Neural crest cell (in vitro differentiated cells): ENCODE measurements at places on chromosomes 1 and 21.

DNA sequence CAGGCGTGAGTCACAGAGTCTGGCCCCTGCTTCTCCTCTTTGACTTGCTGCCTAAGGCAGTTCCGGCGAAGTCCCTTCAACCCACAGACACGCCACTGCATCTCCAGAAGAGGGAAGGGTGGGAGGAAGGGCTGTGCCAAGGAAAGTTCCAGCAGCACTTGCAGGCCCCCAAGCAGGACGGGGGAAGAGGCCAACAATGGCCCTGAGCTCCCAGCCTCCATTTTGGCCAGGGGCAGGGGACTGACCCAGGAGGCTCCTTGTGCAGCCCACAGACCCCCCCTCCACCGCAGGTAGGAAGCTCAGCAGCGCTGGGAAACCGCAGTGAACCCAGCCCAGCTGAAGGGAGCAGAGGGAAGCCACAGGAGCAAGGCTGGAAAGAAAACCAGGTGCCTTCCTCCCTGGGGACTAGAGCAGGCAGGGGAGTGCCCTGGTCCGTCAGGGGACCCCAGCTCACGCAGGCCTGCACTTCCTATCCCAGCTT, 35.4 kb downstream of the ACOT7 start:
- no peak for DNase-seq

DNA sequence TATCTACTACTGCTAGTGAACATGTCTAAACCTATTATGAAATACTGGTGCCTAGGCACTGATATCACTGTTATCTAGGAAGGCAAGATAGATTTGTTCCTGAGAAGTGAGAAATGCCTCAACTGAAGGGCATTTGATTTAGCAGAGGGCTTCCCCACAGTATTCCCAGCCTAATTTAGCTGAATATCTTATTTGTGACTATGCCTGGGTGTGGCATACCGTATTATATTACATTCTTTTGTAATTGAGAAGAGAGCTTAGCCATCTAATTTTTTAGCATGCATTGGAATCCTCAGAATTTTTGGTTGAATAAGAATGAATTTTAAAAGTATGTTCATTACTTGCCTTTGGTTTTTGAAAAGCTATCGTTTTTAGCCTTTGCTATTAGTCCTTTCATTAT, 99.1 kb downstream of the ZP4 start:
- DNase-seq = no peak

- DNase-seq = no peak
Observed at GRCh38 chr1:10245674-10246073, 35.3 kb downstream of the KIF1B start.

DNA sequence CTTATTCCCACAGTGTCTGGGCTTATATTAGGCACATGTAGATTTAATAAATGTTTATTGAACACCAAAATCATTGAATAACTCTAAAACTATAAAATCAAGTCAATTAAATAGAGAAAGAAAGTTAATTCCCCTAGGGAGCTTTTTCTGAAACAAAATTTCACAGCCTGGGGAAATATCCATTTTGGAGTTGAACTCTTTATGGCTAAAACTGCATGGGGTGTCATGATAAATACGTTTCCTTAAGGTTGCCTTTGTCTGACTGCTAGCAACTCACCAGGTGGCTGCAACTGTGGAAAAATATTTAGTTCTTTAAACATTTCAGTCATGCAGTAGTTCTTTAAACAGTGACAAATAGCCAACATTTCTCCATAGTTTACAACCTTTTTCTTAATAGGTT, 496.1 kb downstream of the LRRIQ3 start:
- DNase-seq = no peak

DNA sequence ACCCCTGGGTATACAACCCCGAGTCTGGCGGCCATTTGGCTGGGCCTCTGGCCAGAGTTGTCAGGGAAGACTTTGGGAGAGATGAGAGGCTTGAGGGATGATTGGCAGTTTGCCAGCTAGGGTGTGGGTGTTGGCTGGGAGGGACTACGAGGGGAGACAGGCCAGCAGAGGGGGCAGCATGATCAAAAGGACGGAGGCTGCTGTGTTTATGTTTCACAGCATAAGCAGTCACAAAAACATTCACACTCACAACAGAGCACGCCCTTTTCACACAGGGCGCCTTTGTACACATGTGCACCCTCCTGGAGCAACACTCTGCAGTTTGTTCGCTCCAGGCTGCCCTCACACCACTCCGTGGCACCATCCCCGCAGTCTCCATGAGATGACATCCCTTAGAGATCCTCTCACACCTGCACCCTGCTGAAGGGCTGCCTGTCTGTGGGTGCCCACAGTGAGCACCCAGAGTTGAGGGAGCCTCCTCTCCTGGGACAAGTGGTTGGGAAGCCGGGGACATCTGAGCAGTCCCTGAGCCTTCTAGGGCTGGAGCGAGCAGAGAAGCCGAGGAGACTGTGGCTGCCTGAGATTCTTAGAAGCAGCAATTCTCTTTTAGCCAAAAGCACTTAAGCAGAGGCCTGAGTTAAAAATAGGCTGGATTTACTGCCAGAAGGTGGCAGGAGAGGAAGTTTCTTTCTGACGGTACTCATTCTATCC, 15.4 kb downstream of the EFNA3 start:
- DNase-seq = no peak

- peak; percentile 63 for DNase-seq
Observed at GRCh38 chr1:18581420-18581880, 49.2 kb upstream of the PAX7 start.

DNA sequence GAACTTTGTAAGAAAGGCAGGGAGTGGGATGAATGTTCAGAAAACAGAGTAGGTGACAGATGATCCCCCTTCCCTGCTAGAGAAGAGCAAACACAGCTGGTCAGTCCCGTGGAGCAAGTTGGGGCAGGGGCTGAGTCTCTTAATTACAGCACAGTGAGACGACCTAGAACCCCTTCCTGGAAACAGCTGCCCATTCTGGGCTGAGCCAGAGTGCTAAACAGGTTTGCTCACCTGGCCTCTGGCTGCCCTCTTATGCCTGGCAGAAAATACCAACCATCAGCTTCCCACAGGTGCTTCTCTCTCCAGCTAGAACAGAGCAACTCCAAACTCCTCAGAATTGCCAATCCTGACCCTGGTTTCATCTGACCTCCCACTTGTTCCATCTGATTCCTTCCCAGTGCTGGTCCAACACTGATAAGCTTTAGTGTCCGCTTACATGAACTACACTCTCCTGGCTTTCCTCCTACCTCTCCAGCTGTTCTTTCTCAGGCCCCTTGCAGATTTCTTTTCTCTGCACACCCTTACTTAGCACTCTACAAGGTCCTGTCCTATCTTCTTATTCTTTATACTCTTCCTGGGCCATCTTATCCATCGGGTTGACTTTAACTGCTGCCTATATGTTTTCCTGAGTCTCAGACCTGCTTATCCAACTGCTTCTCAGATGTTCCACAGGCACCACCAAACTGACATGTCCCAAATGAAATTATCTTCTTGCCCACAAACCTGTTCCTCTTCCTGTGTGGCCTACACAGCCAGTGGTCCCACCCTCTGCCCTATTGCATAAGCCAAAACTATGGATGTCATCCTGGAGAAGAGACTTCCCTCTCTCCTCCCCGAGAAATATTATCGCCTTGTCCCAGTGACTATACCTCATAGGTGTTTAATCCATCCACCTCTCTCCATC, 22.6 kb upstream of the COL9A2 start:
- DNase-seq = no peak

DNA sequence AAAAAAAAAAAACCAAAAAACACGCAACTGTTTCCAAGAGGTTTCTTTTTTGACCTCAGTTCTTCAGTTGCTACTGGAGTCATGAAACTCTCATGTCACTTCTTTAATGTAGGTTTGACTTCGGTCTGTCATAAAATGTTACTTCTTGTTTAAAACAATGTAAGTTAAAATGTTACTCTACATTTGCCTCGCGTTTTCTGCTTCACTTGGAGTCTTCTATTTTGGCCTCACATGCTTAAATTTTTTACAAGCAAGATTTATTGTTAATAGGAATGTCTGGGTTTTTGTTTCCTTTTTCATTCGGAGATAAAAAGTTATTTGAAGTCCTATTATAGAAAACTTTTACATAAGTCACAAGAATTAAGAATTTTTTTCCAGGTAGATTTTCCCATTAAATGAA, 880.2 kb downstream of the LTN1 start:
- DNase-seq = no peak

- peak; percentile 29 for DNase-seq
Observed at GRCh38 chr1:228735871-228736586, 750 bp downstream of the RHOU start.

DNA sequence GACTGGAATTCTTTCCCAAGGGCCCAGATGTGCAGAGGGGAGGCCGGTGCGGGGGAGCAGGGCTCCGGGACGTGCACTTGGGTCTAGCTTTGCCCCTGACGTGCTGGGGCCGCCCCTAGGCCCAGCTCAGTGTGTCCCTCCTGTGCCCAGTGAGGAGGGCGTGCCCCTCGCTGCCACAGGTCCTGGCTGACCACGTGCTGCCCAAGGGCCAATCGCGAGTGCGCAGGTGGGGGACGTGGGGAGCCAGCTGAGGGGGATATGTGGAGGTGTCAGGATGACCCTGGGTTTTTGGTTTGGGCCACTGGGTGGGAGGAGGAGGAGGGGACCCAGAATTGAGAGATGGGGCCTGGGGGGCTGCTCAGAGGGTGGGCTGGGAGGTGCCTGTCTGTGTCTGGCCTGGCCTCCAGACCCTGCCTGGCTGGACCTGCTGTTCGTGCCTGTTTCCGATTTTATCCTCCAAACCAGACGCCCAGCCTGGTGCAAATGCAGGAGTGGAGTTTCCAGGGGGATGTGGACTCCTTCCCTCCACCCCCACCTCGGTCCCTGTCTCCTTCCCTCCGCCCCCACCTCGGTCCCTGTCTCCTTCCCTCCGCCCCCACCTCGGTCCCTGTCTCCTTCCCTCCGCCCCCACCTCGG, 6.1 kb upstream of the RNF223 start:
- no peak for DNase-seq

DNA sequence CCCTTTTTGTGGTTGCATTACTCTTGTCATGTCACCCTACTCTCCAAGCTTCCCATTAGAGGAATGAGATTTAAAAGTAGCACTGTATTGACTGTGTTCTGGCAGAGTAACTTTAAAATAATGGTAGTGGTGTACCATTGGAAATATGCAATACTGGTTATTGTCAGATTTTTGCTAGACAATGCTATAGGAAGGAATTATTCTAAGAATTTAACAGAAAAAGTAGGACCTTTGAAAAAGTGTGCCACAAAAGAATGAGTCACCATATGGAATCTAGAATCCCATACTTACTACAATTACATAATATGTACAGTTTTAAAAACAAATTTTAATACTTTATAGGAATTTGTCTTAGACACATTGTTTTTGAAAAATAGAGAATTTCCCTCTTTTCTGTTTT, 13.8 kb downstream of the MIER1 start:
- no peak for DNase-seq

GRCh38 chr1:53409233-53409632, 50.0 kb upstream of the DMRTB1 start:
- DNase-seq = no peak

DNA sequence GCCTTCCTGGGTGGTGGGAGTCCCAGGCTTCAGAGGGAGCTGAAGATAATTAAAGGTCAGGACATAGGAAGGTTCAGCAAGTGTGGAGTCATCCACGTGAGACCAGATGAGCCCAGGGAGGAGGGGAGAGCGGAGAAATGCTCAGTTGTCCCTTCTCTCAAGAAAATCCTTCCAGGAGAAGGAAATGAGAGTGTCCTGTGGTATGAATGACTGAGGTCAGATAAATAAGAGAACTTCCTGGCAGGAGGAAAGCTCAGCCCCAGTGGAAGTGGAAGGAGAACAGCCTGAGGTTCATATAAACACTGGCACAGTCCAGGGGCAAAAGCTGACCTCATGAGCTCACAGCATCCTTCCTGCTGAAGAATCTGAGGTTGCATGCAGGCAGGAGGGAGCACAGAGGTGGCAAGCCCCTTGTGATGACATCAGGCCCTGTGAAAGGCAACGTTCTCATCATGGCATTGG, 97.6 kb downstream of the NAV1 start:
- DNase-seq = no peak

DNA sequence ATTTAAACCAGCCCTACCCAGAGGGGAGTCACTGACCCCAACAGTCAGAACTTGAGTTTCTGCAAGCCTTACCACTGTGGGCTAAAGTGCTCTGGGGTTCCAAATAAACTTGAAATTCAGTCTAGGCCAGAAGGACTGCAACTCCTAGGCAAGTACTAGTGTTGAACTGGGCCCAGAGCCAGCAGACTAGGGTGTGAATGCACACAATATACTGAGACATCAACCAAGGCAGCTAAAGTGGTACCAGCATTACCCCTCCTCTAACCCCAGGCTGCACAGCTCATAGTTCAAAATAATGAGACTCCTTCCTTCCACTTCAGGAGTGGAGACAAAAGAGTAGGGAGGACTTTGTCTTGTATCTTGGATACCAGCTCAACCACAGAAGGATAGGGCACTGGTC, 18.9 kb upstream of the IL20 start:
- DNase-seq = no peak

DNA sequence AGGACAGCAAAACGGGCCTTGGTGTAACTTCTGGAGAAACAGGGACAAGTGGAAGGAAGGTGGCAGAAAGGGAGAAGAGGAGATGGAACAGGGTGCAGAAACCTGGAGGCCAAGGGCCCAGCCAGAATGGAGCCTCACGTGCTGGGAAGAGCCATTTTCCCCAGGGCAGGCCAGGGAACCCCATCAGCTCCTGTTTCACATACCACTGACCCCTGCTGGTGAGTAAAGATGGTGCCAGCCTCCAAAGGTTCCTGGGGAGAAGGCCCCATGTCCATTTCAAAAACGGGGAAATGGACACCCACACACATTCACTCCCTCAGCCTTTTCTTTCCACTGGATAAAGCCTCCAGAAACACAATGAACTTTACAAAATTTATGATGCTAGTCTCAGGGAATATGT, 57.6 kb upstream of the JUN start:
- no peak for DNase-seq

- DNase-seq = no peak
Observed at GRCh38 chr1:64890699-64891447, 75.5 kb downstream of the JAK1 start.

GRCh38 chr1:67304023-67304422, 3.6 kb upstream of the IL12RB2 start:
- DNase-seq = no peak

- DNase-seq = no peak
Observed at GRCh38 chr1:93707956-93708355, 26.3 kb upstream of the BCAR3 start.

GRCh38 chr1:105655032-105655431, 1401.4 kb upstream of the PRMT6 start:
- no peak for DNase-seq

DNA sequence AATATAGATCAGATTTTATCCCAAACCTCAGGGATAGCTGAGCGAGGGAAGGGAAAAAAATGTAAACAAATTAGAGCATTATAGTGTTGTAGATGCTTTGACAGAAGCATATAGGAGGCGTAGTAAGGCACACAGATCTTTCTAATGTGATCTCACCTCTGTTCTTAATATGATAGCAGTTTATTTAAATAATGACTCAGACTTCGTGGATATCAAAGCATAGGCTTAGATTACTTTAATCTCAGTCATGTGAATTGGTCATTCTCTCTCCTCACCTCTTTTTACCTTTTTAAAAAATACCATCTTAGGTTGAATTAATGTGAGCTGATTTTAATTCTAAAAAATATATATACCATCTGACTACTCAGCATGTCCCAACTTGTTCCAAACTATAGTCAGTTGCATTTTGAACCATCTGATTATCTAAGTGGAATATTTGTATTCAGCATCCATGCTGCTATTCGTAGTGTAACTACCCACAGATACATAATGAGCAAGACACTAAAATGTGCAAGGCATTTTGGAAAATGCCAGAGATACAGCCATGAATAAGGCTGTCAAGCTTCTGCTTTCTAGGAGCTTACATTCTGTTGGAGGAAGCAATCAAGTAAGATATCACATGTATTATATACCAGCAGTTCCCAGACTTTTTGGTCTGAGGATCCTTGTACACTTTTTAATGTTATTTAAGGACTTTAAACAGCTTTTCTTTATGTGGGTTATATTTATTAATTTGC, 76.7 kb downstream of the OSBPL9 start:
- no peak for DNase-seq
